ENCODE measurements at places on chromosomes 7 and 10.

DNA sequence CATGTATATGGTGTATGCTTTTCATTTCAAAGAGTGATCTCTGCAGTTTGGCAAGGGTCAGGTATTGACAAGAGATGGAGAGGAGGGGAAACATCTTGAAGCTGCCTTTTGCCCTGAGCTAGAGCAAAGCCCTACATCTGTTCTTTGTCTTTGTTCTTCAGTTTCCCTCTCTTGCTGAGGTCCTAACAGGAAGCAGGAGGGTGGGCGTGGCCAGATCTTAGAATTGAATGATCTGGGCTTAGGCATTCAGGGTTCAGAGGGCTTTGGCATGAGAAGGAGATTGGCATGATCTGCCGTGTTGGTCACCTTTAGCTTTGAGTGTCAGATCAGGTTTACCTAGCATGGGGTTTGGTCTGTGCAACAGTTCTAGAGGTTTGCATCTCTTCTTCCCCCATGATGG, 41.3 kb downstream of the LRMDA start:
- no peak for DNase-seq

DNA sequence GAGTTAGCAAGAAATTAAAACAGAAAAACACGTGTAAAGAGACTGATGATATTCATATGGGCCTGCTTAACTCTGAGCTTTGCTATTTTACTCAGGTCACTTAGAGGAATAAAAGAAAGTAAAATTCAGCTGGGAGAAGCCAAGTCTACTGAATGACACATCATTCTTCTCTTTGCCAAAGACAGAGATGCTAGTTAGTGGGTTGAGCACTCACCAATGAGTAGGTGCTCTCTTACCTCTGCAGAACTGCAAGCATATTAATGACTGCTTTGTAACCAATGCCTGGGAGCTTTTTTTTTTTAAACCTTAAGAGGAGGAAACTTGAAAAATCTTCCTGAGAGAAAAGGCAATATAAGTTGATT, 44.8 kb upstream of the BAMBI start:
- no peak for DNase-seq

DNA sequence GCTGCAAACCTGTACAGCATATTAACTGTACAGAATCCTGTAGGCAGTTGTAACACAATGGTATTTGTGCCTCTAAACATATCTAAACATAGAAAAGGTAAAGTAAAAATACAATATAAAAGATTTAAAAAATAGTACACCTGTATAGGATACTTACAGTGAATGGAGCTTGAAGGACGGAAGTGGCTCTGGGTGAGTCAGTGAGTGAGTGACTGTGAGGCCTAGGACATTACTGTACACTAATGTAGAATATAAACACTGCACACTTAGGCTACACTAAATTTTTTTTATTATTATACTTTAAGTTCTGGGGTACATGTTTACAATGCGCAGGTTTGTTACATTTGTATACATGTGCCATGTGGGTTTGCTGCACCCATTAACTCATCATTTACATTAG, 97.3 kb upstream of the STK17A start:
- no peak for DNase-seq

- no peak for DNase-seq
Observed at GRCh38 chr7:142263598-142264380, 5.9 kb upstream of the PRSS58 start.

- peak; percentile 86 for DNase-seq
Observed at GRCh38 chr10:75243426-75243825, 7.7 kb upstream of the COMTD1 start.

GRCh38 chr10:130231251-130231741, 95.1 kb downstream of the GLRX3 start:
- DNase-seq, result no peak

- no peak for DNase-seq
Observed at GRCh38 chr10:71694567-71694968, 25.0 kb downstream of the C10orf105 start.

GRCh38 chr7:156577645-156578577, 62.7 kb upstream of the RNF32 start:
- no peak for DNase-seq

DNA sequence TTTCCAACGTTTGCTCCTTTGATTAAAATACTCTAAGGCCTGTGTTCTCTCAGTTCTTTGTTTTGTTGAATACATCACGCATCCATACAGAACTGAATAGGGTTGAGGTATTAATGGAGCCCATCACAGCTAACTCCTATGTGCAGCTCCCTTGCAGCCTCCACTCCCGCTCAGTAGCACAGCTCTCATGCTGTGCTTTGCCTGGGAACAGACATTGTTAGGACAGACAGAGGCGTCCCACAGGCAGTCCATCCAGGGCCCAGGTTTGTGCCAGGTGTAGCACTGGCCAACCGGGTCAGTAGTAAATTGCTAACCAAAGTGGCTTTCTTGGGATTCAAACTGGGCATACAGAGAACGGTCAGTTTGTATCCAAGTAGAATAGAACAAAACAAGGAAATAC, 644.7 kb upstream of the NRP1 start:
- no peak for DNase-seq

DNA sequence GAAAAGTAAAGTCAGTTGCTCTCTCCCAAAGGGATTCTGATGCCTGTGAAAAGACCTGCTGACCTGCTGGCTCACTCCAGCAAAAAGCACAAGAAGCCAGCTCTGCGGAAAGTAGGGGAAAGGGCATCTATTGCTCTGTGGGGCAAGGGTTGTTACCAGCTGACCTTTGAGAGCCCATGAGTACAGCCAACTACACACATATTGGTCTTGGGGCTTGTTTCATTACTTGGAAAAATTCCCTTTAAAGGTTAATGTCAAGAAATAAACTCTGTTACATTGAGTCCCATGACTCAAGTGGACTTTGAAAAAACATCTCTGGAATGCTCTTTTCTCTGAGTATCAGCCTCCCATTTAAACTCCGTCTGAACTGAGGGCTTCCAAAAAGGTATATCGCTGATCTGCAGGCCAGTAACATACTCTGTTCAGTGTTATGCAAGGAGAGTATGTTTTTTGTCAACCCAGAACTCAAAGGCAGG, 53.2 kb downstream of the PANK1 start:
- DNase-seq, result no peak

DNA sequence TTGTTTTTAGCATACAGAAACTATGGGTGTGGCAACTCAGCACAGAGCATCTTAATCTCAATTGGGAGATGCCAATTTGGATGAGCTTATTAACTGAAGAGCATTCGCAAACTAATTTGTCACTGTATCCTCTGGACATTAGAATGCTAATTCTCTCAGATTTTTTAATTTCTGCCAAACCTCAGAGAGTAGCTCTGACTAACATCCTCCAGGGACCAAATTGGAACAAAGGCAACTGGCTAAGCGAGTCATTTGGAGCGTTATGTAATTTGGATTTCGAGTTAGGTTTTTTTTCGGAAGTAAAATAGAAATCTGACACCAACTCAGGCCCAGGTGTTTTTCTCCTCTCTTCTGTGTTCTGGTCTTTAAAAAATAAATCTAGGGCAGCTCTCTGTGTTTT, 201.9 kb downstream of the BMPER start:
- no peak for DNase-seq

DNA sequence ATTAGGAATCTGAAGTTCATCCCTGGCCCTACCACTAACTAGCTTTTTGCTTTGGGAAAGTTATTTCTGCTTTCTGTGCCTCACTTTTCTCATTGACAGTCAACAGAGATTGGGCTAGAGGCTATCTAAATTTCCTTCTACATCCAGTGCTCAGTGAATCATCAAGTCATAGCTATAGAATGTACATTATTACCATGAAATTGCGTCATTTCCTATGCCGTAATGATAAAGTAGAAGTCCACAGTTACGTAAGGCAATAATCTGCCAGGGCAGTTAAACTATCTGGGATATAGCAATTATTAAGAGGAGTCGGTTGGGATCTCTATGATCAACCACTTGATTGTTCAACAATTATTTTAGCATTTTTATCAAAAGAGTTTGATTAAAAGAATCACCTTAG, 64.4 kb downstream of the ITGB8 start:
- no peak for DNase-seq

DNA sequence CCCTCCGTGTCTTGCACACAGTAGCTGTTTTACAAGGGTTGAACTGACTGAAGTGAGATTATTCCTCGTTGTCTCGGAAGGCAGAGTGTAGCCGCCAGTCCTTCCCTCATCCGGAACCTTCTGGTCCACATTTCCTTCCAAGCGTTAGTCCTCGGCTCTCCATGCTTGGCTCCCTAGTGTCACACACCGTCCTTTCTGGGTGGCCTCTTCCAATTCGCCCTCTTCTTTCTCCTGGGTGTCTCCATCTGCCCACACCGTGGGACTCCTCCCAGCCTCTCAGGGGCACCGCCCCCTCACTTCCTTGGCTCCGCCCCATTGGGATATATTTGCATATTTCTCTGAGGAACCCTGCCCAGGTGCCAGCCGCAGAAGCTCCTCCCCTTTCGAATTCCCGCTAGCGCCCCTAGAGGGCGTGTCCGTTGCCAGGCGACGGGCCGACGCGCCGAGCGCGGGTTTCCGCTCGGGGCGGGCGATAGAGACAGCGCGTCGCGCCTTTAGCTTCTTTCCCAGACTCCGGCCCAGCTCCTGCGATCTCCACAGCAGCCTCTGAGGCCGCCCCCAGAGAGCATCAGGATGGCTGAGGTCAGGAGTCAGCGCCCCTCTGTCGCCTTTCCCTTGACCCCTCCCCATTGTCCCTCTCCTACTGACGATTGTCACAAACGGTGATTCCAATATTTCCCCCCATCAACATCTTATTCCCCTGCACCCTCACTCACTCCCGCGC, at the start of gene CFAP58:
Gene CFAP58 (plus strand): TSS at position 509 of the 724 bp plus-strand sequence. CDS start 65 bp downstream, at position 574.
- peak; percentile 98 for DNase-seq

DNA sequence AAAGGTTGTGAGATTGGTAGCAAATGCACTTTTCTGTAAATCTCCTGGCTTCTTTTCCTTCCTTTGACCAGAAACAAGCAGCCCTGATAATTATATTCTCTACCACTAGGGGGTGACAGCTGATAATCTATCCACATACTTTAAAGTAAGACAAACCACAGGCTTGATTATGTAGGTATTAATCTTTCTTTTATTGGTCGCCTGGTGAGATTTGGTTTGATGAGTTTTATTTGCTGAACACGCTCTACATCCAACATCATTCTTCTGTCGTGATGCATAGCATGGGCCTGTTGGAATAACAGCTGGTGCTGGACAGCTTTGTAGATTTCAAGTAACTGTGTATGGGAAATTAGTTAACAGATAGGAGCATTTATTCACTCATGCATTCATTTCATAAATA, 63.5 kb downstream of the ZNF365 start:
- no peak for DNase-seq

DNA sequence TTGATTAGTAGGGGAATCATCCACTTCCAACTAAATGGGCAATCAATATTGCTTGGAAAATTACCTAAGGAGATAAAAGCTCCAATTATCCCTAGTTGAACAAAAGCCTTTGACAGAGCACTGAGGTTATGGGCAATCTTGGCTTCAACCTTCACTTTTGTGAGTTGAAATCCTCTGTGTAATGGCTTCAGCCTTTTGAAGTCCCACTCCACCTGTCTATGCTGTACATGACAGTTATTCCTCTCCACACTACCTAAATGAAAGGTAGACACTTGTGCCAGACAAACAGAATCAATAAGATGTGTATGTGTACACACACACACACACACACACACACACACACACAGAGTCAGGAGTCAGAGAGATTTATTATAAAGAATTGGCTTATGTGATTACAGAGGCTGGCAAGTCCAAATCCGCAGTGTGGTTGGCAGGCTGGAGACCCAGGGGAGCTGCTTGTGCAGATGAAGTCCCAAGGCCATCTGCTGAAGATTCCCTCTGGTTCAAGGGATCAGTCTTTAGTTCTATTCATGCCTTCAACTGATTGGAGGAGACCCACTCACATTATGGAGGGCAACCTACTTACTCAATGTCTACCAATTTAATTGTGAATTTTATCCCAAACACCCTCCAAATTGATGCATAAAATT, 164.8 kb upstream of the CDC14C start:
- no peak for DNase-seq

GRCh38 chr10:112359606-112360307, 14.2 kb upstream of the ACSL5 start:
- DNase-seq, result peak; percentile 48

- DNase-seq, result no peak
Observed at GRCh38 chr7:2242541-2243429, 759 bp downstream of the NUDT1 start.

DNA sequence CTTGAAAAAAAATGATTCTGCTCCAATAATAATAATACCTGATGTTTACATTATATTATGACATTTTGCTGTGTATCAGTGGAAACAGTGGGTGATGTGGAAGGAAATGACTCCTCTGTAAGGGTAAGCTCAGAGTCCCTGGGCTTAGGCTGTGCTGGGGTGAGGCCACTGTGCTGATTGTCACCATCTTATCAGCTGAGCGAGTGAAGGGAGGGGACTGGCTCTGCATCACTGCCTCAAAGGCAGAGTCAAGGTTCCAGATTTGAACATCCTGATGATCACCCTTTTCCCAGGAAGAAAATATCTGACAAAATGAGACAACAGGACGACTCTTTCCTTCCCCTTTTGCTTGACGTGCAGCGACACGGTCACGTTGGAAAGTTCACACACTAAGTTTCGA, 24.0 kb upstream of the HABP2 start:
- DNase-seq, result no peak

DNA sequence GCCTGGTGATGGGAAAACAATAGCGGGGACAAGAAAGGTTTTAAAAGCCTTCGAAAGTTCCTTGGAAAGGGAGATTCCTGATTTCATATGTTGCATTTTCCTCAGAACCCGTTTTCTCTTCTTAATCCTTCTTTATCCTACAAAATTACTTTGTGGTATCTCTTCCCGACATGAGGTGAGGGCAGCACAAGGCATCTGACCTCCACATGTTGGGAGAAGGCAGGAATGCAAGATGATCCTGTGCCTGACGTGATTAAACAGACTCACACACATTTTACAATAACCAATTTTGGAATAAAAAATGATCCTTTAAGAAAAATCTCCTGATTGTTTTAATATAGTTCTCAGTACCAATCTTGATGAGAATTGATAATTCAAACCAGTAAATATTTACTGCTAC, 153.3 kb upstream of the MKLN1 start:
- no peak for DNase-seq

GRCh38 chr10:74337330-74338016, 186.5 kb downstream of the ADK start:
- no peak for DNase-seq

GRCh38 chr10:14486777-14487487, 156.2 kb upstream of the FRMD4A start:
- DNase-seq, result no peak

- DNase-seq, result no peak
Observed at GRCh38 chr10:74738542-74738941, 87.9 kb upstream of the KAT6B start.

DNA sequence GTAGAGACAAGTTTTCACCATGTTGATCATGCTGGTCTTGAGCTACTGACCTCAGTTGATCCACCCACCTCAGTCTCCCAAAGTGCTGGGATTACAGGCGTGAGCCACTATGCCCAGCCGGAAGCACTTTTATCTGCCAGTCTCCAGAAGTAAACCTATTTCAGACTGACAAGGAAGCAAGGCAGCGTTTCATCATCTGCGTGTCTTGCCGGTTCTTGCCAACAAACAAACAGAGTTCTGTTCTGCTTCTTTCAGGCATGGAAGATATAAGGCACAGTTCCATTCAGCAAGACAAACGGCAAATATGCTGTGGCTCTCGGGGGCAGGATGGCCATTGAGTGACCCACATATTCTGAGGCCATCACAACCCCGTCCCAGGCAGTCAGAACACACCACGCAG, 15.5 kb upstream of the LARP4B start:
- DNase-seq, result no peak
